ENCODE measurements at places on chromosomes 6 and 20. TPM values are rescaled to one million over a fixed set of nuclear protein-coding genes. Genes with fewer than 3 reads are reported as not detected.

The POU3F2 gene
- not detected for total RNA-seq

The SEMG1 gene
- not detected for total RNA-seq

The PAK5 gene
- not detected for total RNA-seq

The RANBP9 gene
- 54.9 TPM for total RNA-seq

The SLC22A16 gene
- not detected for total RNA-seq

The OXT gene
- total RNA-seq = 0.47 TPM

The CALHM4 gene
- total RNA-seq = not detected

The RAET1L gene
- total RNA-seq = not detected

The LGSN gene
- total RNA-seq = not detected

The ANKEF1 gene
- 3.5 TPM for total RNA-seq

The GINS1 gene
- total RNA-seq = 33.9 TPM

The HMGCLL1 gene
- not detected for total RNA-seq

The COL11A2 gene
- total RNA-seq = 1.1 TPM

The CCNC gene
- total RNA-seq = 80.5 TPM

The HLA-DRA gene
- total RNA-seq = 9.8 TPM

The FUT9 gene
- not detected for total RNA-seq

The HSPA12B gene
- total RNA-seq = not detected

The TMEM74B gene
- total RNA-seq = 1.9 TPM

The WFDC12 gene
- total RNA-seq = not detected

The DCDC2 gene
- not detected for total RNA-seq

The LY6G6C gene
- not detected for total RNA-seq

The NKAPL gene
- 0.64 TPM for total RNA-seq

The CTCFL gene
- total RNA-seq = not detected

The DTNBP1 gene
- total RNA-seq = 19.0 TPM

The PCK1 gene
- not detected for total RNA-seq

The BPIFB2 gene
- total RNA-seq = not detected

The SMOC2 gene
- not detected for total RNA-seq

The PARD6B gene
- 3.9 TPM for total RNA-seq

The ADAM33 gene
- total RNA-seq = not detected

The HLA-DQB2 gene
- 0.54 TPM for total RNA-seq

The ID4 gene
- total RNA-seq = not detected

The RAB23 gene
- 1.2 TPM for total RNA-seq

The TSPO2 gene
- not detected for total RNA-seq

The SPATS1 gene
- not detected for total RNA-seq

The CPNE5 gene
- total RNA-seq = 0.72 TPM

The ELOVL4 gene
- 2.2 TPM for total RNA-seq

The KIAA0408 gene
- total RNA-seq = 3.1 TPM

The LRRN4 gene
- total RNA-seq = not detected

The PLCB4 gene
- total RNA-seq = not detected
